ENCODE measurements at places on chromosomes 4 and X. TPM values are rescaled to one million over a fixed set of nuclear protein-coding genes. Genes with fewer than 3 reads are reported as not detected.

The FGF2 gene
- 19.2 TPM for total RNA-seq

The SPARCL1 gene
- 395 TPM for total RNA-seq

The GPR173 gene
- 3.1 TPM for total RNA-seq

The FAM90A26 gene
- not detected for total RNA-seq

The FAM149A gene
- total RNA-seq = 8.7 TPM

DNA sequence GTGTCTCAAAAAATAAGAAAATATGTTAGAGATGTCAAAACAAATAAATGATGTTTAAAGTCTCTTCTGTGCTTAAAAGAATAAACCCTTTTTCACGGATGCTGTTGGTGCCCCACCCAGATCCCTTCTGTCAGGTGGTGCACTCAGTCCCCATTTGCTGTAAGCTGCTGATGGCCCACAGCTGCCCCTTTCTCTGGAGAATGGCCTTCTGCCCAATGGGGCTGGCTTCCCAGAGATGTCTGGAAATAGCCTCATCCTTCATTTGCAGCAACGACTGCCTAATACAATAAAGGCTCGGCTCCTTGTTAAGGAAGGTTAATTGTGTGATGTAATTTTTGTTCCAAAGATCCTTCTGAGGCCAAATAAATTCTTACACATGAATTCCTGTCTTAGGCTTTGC, 31.8 kb downstream of the ETNPPL start:
- DNase-seq = peak; percentile 22

DNA sequence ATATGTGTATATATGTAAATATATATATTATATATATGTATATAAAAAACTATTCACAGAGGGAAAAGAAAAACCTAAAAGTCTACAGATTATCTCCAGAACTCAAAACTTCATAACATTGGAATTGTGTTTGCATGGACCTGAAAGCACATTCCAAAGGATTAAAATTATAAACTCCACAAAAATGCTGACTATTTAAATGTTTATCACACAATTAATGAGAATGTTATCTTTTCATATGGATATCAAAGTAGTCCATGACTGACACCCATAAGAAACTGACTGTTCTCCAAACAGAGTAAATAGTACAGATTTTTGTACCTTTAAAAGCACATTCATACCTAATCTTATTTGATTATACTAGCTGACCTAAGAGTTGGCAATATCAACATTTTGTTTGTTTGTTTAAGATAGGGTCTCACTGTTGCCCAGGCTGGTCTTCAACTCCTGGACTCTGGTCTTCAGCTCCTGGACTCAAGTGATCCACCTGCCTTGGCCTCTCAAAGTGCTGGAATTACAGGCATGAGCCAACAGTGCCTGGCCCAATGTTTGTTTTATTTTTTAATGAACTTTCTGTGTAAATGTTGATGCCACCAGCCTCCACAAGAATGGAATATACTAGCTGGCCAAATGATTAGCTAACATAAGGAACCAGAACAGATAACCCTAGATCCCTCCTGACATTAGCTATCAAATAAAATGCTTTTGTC, 50.0 kb downstream of the SLC39A8 start:
- DNase-seq = no peak

- no peak for DNase-seq
Measured at GRCh38 chrX:46531442-46531841, 13.8 kb downstream of the ZNF674 start.

DNA sequence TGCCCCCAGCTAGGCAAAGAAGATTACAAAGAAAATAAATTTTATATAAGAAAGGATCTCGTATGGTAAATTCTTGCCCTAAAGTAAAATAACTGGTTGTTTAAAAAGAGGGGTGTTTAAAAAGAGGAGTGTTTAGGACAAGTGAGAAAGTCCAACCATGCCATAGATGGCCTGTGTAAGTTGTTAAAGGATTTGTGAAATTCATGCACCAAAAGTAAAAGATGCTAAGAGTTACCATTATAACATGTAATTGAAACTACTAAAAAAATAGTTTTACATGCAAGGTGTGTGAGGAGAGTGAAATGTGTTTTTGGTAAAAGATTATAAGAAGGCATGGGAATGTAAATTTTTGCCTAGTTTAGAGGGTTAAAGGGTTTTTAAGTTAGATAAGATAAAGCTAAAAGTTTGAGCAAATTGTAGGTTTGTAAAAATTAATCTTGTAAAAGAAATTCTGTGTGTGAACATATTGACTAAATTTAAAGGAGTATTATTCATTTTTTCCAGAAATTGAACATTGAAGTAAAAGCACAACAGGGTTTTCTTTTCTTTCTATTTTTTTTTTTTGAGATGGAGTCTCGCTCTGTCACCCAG, 20.1 kb downstream of the HTT-AS start:
- DNase-seq = no peak

- DNase-seq = peak; percentile 61
Measured at GRCh38 chrX:48540028-48540375, 488 bp downstream of the TBC1D25 start.

- no peak for DNase-seq
Measured at GRCh38 chrX:40729598-40730584, 5.5 kb downstream of the MED14 start.

DNA sequence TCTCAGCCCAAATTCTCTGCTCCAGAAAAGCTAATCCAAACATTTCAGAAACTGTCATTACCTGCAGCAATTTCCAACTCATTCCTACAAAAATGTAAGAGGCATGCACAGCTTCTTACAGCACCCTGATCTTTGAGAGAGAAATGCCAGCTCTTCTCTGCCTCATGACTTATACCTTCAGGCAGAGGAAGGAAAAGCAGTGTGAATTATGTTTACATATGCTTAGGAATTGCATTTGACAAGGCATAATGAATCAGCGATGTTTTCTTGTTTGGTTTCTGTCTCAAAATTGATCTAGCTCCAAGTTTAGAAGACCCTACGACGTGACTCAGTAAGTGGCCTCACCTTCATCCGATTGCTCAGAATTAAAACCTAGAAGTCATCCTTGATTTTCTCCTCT, 21.8 kb upstream of the AGA start:
- no peak for DNase-seq

DNA sequence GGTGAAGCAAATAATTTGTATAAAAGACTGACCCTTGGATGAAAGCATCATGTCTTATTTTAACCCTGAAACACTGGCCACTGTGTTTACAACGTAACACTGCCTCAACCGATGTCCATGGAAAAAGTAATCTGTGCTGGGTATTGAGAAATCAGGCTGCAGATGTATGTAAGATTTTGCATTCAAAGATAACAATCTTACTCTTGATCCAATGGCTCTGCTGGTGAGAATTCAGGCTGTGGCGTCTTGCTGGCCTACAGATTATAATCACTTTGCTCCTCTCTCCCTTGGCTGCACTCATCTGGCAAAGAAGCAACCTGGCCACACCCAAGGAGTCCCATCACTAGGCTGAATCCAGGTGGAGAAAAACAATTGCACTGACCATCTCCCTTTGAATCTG, 7.5 kb downstream of the ADGRA3 start:
- DNase-seq = no peak

DNA sequence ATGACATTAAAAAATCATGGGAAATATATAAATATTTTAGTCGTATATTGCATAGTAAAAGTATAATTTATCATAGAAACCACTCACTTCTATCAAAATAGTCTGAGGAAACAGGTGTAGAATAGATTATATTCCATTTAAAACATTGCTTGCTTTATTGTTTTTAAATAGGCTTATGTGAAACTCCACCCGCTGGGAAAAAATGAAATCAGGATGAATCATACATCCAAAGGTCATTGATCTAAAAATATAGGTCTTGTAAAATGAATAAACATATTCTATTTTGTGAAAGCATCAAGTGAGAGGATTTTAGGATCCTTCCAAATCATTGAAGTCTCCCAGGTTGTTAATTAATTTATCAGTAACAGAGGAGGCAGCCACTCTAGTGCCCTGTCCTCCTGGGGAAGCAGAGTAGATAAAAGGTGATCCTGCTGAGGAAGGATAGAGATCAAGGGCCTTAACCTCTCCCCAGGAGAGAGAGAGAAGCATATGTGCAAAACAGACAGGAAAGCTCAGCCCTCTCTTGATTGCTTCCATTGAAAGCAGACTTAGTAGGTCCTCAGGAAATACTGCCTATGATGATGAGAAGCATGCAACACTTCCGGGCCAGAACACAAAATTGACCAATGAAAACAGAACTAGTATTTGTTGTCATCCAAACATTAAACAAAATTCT, 96.8 kb upstream of the MAP9 start:
- no peak for DNase-seq

GRCh38 chr4:173446416-173446815, 47.5 kb upstream of the SCRG1 start:
- DNase-seq = no peak

DNA sequence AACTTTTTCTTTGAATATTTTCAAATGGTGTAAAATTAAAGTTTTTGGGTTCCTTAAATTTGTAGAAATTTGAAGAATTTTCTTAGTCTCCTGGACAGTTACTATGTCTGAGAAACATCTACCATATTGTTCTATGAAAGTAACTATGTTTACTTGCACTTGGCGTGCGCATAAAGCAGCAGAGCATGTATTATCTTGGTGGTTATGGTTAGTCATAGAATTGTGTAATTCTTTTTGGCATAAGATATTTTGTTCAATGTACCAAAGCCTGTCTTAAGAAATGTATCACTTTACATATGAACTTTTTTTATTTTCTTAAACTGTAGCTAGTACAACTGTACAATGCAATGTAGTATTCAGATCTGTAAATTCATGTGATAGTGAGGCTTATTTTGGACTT, 49.2 kb downstream of the CDS1 start:
- DNase-seq = no peak
